ENCODE measurements at places on chromosomes 12 and 14. TPM values are rescaled to one million over a fixed set of nuclear protein-coding genes. Genes with fewer than 3 reads are reported as not detected.

GRCh38 chr12:126093908-126094307, 1028.7 kb downstream of the AACS start:
- DNase-seq, result no peak

DNA sequence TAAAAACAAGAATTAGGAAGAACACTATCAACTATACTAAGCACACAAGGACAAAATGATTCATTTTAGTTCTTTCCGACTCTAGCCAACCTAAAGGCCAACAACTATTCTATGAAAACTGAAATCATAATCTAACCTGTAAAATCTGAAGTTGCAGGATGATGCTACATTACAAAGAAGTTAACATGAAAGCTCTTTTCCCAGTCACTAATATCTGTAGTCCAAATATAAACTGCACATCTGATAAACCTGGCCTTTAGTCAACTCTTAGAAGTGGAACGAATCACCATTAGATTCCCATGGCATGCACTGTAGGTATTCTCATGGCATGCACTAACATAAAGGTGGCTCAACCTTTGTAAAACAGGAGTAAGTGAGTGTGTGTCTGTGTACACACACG, 41.7 kb downstream of the BLTP3B start:
- DNase-seq, result no peak

DNA sequence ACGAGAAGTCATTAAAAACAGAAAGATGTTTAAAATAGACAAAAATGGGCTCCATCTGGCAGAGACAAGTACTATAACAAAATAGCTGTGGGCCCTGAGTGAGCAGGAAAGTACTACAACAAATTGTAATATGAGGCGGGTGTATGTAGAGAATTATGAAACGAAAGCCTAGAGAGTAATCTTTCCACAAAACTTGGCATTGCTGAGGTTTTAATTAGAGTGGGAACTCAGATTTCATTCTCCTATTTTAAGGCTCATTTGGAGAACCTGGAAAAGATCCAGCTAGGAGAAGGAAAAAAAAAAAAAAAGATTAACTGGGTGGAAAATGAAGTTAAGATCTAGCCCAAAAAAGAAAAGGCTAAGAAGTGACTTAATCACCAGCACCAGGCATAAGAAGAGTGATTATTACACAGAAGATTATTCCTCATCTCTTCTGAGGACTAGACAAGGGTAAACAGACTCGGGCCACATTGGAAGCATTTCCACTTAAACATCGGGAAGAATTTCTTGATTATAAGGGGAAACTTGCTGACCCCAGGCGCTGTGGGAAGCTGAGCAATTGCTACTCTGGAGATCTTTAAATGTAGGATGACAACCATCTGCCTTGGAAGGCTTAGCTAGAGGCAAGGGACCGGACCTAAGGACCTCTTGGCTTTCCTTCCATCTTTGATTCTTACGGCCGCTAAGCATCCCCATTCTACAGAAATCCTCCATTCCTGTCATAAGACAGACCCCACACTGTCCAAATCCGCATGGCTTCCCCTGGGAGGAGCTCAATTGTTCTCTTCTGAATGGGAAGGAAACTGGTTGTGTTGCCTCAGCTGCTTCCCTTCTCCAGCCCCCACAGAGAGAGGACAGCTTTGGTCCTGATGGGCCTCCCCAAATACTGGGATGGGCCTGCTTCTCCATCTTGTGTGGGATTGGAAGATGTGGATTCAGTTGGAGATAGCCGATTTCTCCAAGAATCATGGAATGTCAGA, 40.6 kb downstream of the IGF1 start:
- DNase-seq, result no peak

- no peak for DNase-seq
Observed at GRCh38 chr12:1853716-1854115, 33.4 kb downstream of the LRTM2 start.

DNA sequence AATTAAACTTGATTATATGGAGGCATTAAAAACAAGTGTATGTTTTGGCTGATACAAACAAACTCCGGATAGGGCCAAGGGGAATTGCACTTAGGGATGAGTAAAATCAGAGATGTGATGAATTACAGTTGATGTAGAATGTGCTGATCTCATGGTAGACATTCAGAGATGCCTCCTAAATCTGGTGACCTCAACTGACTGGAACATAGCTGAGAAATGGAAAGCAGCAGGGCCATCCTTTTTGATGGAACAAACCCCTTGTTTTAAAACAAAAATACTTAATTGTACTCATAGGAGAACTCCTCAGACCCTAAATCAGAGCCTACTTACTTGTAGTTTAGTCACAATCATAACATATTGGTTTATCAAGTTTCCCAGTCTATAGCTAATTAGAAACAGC, 122.8 kb downstream of the C12orf75 start:
- no peak for DNase-seq

DNA sequence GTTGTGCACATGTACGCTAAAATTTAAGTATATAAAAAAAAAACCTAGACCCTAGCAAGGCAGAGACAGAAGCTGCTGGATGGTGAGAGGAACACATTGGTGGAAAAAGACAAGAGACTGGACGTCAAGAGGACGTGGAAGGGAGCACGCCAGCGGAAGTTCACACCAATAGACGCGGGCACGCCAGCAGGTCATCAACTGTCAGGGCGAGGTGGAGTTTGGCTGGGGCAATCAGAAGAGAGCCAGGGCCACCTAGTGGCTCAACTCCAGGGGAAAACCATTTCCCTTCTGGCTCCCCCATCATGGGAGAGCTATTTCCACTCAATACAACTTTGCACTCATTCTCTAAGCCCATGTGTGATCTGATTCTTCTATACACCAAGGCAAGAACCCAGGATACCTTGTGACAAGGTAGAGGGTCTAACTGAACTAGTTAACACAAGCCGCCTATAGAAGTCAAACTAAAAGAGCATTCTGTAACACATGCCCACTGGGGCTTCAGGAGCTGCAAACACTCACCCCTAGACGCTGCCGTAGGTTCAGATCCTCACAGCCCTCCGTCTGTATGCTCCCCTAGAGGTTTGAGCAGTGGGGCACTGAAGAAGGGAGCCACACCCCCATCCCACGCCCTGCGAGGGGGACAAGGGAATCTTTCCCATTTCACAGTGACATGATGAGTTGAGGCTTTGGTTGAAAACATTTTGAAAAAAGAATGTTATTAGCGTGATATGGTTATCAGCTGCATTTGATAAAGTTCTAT, 702.7 kb downstream of the TMTC2 start:
- DNase-seq, result no peak

DNA sequence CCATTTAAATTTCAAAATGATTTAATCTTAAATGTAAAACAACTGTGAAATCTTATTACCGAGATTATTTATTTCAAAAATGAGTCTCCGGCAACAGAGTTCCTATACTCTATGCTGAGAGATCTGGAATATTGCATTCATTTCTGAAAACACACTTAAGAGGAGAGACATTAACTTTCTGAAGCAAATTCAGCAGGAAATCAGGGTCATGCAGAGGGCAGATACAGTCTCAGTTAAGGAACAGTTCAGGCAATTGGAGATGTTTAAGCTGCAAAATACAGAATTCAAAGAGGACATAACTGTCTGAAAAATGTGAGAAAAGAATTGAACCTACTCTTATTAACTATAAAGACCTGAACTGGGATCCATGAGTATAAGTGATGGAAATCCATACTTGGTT, 320.7 kb downstream of the PAWR start:
- DNase-seq, result no peak

DNA sequence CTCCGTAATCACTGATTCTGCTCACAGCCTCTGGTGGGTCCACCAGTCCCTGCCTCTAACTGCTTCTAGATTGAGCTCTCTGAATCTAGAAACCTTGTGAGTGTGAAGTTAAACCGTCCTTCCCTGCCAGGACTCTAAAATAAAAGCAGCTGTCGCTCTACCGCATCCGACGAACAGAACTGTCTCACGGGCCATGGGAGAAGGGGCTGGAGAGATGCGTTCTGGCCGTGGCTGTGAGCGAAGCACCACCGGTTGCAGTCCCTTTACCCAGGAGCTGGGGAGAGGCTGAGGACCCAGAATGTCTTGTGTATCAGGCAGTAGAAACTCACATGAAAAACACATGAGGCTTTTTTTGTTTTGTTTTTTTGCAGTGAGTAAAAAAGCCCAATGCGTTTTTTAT, 159.6 kb downstream of the PIWIL1 start:
- no peak for DNase-seq

- DNase-seq, result peak; percentile 63
Observed at GRCh38 chr14:105294142-105294597, 6.6 kb downstream of the BRF1 start.

DNA sequence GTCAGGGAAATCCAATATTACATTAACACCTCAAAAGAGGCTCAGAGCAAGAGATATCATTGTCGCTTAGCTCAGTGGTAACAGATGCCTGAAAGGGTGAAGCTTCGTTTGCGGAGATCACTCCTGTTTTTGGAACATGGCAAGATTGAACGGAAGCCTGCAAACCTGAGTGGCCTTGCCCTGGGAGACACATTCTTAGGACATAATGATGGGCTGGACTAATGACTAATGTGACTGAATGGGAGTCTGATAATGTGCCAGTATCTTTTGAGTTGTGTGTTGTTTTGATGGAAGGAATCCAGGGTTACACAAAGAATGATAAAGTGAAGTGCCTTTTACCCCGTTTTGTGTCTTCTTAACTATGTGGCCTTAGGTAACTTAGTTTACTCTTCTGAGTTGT, 109.3 kb upstream of the IFNG-AS1 start:
- no peak for DNase-seq

DNA sequence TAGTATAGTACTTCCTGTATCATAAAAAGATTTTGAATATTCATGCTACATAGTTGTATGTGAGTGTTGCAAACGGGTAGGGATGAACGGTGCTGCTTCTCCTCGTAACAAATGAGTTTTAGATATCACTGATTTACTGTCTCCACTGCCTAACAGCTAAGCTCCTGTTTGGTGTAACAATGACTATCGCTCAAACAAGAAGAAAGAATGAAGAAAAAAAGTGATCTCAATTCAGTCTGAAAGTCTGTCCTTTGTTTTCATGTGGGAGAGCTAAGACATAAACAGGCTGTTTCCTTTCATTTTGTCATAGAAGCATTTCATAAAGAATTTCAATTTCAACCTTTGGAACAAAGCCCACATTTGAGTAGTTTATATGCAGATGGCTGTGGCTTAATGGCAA, 26.1 kb upstream of the RTRAF start:
- no peak for DNase-seq

GRCh38 chr14:54213536-54213935, 183.3 kb upstream of the CDKN3 start:
- no peak for DNase-seq

DNA sequence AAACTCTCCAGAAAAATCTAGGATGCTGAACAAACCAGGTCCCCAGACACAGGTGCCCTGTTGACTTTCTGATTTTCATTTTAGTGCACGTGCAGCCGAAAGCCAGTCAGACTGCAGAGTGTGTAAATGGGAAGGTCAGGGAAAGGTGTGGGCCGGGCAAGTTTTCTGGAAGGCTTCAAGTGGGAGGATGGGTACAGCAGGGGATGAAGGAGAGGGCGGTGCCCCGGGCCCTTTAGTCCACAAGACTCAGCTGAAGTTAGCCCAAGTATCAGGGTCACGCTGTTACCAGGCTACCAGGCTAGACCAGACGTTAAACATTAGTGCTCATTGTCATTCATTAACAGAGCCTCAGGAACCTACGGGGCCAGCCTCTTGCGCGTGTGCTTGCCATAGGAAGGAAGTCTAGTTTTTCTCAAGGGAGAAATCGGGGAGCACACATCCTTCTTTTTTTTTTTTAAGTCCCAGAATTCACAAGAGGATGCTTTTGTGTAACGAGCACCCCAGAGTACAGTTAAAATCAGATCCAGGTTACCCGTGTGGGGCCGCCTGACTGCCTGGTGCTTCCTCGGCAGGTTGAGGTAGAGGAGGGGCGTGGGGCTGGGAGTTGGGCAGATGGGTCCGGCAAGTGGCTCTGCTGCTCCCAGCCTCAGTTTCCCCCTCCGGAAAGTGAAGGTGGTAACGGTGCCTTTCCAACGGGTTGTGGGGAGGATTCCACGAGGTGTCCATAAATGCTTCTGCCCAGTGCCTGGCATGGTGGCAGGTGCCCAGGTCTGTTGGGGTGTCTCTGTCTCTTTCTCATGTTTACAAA, 19.1 kb downstream of the BCL7A start:
- no peak for DNase-seq

DNA sequence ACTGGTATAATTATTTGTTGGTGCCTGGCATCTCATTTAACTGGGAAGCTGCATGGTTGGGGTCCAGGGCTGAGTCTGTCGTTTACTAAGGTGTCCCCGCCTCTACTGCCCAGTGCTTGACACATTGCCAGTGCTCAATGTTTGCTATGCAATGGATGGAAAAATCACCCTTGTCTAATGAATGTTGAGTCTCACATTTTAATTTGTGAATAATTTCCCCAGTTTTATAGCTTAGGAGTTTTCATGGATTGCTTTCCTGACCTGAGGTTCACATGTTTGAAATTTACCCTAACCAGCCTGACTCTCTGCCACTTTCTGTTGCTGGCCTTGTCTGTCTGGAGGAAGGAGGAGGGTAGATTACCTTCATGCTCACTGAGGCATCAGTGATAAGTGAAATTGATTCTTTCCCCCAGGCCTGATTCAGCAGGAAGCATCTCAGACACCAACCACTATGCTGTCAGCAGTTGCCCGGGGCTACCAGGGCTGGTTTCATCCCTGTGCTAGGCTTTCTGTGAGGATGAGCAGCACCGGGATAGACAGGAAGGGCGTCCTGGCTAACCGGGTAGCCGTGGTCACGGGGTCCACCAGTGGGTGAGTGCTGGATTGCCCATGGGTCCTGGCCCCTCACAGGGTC, 2.4 kb downstream of the DHRS2 start:
- no peak for DNase-seq

DNA sequence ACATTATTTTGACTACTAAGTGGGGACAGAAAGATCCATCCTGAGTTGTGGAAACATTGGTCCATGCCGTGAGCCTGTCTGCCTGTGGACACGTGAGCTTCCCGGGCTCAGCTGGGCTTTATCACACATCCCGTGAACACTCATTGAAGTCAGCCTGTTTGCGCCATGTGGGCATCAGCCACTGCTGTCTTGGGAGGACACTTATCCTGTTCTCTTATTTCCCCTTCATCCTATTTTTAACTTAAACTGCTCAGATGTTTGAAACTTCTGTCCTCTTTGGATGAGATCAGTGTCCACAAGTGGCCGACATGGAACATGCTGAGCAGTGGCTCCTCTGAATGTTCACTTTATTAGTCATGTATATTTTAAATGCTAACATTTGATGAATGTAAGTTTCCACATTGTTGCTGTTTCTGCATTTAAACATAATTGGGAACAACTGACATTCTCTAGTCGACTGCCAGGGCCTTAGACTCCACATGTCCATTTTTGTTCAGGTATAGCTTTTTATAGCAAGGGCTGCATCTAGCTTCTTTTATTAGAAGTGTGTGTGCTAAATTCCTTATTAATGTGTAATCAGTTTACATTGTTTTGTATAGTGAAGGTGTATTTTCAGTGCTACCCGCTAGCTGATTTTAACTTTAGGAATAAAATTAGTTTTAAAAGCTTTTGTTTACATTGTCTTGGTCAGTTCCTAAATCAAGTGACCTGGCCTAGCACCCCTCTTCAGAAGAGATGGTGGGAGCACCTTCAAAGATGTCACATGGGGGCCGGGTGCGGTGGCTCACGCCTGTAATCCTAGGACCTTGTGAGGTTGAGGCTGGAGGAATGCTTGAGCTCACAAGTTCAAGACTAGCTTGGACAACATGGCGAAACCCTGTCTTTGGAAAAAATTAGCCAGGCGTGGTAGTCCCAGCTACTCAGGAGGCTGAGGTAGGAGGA, 24.0 kb downstream of the RNF34 start:
- DNase-seq, result no peak

- DNase-seq, result no peak
Observed at GRCh38 chr12:78198896-78199295, 368.2 kb downstream of the NAV3 start.

RNF212B gene
- total RNA-seq, result not detected

SLC7A7 gene
- 1.9 TPM for total RNA-seq

M6PR gene
- 271 TPM for total RNA-seq

PDZRN4 gene
- total RNA-seq, result 3.6 TPM

RBP5 gene
- total RNA-seq, result not detected

RTL1 gene
- 0.11 TPM for total RNA-seq

Data from Karpas-422 (cell line).